ENCODE measurements at places on chromosomes 12 and 14.
A peak's percentile ranks its signal among the peaks of the same experiment; 100 is the strongest.

GRCh38 chr12:9064201-9064814 is 51.4 kb downstream of the A2M start:
- peak; percentile 74 for DNase-seq

DNA sequence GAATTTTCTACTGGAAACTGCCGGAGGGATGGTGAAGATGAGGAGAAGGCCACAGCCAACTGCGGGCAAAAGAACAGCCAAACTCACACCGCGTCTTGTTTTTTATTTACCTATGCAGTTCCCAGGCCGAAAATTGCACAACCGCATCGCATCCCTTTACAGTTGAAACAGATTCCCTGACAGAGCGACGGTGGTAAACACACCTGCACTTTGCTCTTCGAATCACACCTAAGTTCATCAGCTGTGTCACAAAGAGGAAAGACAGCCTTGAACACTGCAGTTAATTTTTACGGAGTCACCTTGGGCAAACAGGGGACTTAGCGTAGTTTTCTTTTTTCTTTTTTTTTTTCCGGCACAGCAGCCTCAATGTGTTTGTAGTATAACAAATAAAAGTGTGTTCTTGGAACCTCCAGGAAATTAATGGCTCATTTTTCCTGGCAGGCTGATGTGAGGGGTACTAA is 272.0 kb upstream of the DIO3 start:
- no peak for DNase-seq

DNA sequence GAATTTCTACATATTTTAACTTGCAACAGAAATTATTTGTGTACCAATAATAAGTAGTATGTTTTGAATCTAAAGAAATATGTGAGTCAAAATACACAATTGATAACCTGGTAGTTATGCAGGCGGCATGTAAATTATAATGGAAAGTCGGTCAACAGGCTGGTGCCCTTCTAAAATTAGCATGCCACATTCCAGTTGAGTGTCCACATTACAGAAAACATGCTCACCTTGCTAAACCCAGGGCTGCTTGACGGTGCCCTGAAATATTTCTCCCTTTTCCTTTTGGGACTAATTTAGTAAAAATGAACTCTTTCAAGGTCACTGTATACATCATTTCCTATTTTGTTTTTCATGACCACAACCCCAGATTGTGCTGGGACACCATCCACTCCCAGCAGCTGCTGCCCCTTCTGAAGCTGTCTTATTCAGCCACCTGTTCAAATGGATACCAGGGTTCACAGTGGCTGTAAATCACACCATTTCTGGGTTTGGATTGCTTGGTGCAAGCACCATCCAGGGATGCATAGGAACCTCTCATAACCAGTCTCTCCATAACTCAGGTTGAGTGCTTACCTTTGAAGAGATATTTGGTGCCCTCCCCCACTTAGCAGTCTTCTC is 110.6 kb downstream of the ANO6 start:
- DNase-seq, result no peak

- peak; percentile 67 for DNase-seq
These were observed 127.1 kb downstream of the FIGNL2 start for GRCh38 chr12:51721282-51721940.

DNA sequence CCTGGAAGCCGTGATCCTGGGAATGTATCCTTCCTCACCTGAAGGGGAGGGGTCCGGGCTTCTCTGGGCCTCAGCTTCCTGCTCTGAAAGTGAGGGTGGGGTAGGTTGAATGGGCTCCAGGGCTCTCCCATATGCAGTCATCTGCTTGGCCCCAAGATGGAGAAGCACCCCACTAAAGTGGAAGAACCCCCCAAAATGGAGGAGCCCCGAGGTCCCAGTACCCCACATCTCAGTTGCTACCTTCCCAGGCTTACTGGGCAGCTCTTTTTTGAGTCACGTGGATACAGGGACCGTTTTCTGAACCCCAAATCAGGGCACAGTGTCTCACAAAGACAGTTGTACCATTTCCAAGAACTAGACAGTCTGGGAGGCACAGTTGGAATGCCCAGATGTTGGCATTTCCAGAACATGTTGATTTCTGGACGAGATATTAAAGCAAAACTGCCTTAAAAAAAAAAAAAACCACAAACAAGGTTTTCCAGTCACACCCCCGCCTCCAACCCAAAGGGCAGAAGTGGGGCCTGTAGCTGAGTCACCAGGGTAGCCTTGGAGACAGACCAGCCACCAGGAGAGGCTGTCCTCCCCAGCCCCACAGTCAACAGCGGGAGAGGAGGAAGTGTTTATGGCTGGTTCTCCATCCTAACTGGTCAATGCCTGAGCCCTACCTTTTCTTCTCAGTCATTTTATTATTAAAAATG is 12.1 kb downstream of the VASH1 start:
- DNase-seq, result no peak

GRCh38 chr14:87799400-87799799 is 193.6 kb downstream of the GALC start:
- no peak for DNase-seq

GRCh38 chr12:109115758-109116610 is at the start of gene ACACB:
Gene ACACB, plus strand, starts transcription at chr12:109116587. Its CDS starts 22,819 bp downstream, at chr12:109139406.
- DNase-seq, result peak; percentile 87

GRCh38 chr12:56932146-56932545 is 2.1 kb downstream of the SDR9C7 start:
- no peak for DNase-seq

- peak; percentile 25 for DNase-seq
These were observed 31.2 kb upstream of the CHPT1 start for GRCh38 chr12:101666052-101666728.

DNA sequence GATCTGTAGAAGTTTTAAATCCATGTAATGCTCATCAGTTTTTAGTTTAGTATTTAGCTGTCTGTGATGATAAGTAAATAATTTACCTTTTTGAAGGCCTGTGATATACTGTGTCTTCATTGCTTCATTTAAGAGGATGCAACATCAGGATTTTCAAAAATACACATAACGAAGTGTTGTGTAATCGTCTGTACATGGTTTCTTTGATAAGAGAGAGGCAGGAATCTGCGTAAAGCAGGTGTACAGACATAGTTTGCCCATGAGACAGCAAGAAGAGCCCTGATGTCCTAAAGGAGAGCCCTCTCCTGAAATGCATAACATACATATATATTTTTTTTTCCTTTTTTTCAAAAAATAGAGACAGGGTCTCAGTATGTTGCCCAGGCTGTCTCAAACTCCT is 44.8 kb downstream of the RASSF3 start:
- DNase-seq, result no peak

GRCh38 chr14:69955855-69956845 is 76.9 kb downstream of the SMOC1 start:
- DNase-seq, result no peak

GRCh38 chr12:12714276-12715021 is 2.7 kb upstream of the CDKN1B start:
- DNase-seq, result peak; percentile 53

DNA sequence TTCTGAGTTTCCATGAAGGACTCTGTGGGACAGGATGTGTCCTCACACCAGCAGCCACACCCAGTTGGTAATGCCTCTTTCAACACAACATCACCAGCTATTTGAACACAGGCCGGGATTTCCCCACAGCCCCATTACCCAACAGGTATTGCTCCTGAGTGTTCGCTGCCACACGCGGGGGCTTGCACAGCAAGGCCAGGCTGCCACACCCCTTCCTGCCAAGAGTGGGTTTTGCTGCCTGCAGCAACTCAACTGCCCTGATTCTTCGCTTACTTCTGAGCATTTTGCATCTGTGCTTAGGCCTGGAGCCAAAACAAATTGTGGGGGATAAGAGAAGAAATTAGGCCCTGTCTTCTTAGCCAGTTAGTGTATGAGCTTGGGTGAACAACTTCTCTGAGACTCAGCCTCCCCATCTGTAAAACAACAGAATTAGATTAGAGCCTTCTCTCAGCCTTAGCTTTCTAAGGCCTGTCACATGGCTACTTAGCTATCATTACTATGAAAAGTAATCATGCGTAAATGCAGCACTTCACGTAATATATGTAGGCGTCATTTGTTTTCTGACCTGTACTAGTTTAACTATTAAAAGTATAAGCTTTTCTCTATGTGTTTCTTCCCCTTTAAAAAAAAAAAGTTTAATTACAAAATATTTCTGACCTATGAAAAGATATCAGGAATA is 20.0 kb downstream of the CKAP4 start:
- DNase-seq, result no peak

GRCh38 chr14:21023174-21023573 is 1.7 kb downstream of the NDRG2 start:
- DNase-seq, result peak; percentile 41

DNA sequence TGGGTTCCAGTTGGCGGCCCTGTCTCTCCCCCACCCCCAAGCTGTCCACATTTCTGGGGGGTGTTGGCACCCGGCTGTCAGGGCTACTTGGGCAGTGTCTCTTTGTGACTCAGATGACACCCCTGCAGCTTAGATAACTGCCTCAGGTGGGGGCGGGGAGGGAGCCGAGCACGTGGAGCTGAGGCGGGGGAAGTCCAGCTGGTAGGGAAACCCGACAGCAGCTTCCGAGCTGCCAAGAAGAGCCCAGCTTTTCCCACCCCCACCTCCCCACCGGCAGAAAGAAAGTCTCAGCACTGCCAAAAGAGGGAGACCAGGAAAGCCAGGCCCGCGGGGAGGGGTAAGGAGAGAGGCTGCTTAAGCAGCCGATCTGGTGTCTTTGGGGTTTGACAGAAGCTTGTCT is 1.4 kb downstream of the LRTM2 start:
- no peak for DNase-seq

- DNase-seq, result no peak
These were observed 201.8 kb upstream of the RGS6 start for GRCh38 chr14:71730471-71730870.

- no peak for DNase-seq
These were observed 442.2 kb upstream of the CCDC196 start for GRCh38 chr14:66043921-66044320.

DNA sequence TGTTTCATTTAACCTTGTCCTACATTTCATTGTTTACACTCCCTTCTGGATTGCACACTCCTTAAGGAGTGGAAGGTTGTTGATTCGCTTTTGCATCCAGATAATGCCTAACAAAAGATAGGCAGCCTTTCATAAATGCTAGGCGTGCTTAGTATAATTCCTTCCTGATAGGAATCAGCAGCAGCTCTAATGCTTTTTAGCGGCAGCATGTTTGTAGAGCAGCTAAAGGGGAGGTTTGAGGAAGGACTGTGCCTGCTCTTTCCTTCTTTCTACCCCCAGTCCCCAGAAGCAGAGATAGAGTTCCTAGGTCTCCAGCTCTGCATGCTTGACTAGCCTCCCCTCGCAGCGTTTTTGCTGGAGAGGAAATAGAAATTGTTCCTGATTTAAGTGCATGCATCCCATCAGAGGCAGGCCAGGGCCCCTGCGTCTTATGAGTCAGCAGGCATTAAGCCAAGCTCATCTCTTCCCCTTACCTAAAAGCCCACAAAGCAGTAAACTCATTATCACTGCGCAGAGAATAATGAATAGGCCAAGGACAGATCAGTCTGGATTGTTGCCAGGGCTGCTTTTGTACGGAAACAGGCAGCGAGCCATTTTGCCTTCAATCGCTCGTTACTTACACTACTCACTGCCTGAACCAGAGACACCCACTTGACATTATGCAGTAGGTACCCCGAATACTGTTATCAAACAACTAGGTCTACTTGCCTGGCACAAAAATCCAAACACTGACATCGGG is 14.0 kb upstream of the TBPL2 start:
- DNase-seq, result peak; percentile 14

DNA sequence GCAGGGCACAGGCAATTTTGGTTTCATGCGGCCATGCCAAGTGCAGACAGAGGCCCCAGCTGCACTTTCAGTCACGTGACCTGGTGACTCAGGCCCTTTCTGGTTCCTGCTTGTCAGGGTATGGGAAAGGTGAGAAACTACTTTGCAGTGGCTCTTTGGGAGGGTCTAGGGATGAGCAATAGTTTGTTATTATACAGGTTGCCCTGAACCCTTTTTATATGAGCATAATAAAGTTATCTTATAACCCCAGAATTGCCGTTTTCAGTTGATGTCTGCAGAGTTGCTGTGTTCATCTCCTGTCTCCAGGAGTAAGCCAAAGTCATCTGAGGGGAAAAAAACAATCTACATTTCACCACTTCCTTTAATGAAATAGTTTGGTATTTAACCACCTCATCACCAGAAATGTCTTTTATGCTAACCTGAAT is 30.9 kb upstream of the EMP1 start:
- no peak for DNase-seq

GRCh38 chr12:131487388-131488124 is 223.3 kb upstream of the SFSWAP start:
- no peak for DNase-seq

GRCh38 chr12:131384544-131384855 is 326.4 kb upstream of the SFSWAP start:
- DNase-seq, result no peak

Measured in head of caudate nucleus (tissue), 42 donors.